ENCODE measurements at places on chromosomes 5 and 9.

DNA sequence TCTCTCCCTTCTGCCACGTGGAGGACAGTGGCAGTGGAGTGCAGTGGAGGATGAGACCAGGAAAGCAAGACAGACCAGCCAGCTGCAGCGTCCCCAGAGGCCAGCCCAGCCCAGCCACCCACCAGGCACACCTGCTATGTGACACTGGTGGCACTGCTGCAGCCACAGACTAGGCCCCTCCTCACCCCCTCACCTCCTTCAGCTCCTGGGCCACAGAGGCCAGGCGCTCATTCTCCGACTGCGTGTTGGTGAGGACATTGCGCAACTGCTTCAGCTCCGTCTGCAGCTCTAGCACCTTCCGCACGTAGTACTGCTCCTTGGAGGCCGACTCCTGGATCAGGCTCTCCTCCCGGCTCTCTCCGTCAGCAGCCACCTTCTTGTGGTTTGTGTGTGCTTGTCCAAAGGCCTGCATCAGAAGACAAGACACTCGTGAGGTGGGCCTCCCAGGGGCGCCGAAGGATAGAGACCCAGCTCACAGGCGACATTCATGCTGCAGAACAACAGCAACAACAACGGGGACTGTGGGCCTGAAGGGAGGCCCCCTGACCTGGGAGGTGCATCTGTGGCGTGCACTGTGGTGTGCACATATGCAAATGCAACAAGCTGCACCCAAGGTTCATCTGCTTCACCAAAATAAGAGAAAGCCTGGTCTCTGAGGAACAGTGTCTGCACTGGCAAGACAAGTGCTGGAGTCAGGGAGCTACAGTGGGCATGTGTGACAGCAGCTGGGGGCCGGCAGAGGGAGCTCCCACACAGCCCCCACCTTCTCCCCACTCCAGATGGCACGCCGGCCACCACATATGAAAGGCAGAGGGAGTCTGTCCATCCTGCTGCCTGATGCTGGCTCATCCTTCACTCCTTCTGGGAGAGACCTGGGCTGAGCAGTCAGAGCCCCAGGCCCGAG, 35.5 kb downstream of the BICD2 start:
- no peak for DNase-seq

DNA sequence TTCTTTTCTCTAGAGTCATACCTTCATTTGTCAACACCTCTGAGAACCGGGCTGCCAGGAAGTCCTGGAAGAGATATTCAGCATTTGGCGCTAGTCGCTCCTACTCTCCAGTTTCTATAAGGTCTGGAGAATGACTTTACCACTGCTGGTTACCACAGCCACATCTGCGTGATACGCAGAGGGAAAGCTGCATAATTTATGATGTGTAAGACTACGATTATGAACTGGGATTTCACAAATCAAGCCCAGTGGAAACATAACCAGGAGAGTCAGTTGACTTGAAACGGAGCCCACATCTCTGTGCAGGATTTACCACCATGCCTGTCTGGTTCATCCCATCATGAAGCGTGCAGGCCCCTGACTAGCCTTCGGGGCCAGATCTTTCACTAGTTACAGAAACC, 72.6 kb downstream of the FGF1 start:
- no peak for DNase-seq

- DNase-seq = no peak
Measured at GRCh38 chr9:94153905-94154304, 69.6 kb downstream of the PTPDC1 start.

- no peak for DNase-seq
Measured at GRCh38 chr9:33221568-33221884, 18.4 kb upstream of the SPINK4 start.

DNA sequence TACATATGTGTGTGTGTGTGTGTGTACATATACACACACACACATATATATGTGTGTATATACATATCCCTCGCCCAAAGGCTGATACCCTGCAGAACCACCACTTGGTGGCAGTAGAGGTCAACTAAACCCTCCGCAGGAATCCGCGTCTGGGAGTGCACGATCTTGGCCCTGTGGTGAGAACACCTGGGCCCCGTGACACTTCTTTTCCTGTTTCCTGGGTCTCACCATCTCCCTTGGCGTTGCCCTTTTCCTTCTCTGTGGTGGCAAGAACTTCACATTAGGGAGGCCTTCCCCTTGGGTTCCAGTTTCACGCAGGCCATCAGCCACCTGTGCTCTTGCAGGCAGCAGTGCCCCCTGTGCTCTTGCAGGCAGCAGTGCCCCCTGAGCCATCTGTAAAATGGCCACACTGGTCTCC, 8.2 kb downstream of the IL9 start:
- peak; percentile 39 for DNase-seq

DNA sequence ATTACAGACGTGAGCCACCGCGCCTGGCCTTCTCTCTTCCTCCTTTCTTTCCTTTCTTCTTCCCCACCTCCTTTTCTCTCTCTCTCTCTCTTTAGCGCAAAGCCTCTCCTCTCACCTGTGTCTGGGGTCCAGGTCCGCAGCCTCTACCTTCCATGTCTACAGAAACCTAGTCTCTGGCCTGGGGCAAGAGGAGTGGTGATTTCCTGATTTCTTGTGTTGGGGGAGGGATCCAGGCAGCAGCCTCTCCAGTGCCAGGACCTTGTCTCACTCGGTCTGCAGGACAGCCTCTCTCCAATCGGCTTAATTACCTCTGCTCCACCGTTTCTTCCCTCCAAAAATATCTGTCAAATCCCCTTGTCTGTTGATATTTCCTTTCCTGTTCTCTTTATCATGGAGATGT, 16.1 kb upstream of the FAM120A start:
- DNase-seq = no peak

DNA sequence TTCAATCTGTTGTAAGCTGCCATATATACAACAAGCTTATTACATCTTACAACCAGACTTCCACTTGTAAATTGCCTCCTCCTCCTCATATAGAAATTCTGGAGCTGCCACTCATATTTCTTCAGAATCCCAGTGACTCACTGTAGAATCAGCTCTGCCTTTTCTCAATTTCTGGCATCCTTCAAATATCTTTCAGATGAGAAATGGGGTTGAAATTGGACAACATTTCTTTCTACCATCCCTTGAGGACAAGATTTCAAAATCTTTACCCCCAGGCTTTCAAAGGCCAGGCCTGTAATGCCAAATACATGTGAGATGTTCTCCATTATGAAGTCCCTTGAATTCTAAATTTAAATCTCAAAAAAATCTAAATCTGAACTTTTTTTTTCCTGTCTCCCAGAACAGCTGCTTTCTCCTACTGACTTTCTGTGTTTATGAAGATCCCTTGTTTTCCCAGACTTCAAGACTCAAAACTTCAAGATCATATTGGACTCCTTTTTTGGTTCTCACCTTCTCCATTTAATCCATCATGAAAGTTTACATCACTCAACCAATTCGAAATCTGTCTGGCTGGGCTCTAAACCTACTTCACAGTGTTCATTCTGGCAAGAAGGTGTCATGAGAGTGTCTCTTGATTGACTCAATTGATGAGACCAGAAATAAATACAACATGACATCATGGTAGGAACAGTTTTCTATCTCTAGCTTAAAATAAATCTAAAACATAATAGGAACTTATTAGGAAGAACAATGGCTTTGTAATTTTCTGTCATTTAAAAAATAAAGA, 109.8 kb downstream of the HMHB1 start:
- no peak for DNase-seq
